ENCODE measurements at places on chromosomes 1 and 21.

- DNase-seq: no peak
These were observed 653 bp downstream of the FNDC10 start for GRCh38 chr1:1599030-1599934.

- no peak for DNase-seq
These were observed 96.6 kb upstream of the VANGL1 start for GRCh38 chr1:115545096-115545720.

DNA sequence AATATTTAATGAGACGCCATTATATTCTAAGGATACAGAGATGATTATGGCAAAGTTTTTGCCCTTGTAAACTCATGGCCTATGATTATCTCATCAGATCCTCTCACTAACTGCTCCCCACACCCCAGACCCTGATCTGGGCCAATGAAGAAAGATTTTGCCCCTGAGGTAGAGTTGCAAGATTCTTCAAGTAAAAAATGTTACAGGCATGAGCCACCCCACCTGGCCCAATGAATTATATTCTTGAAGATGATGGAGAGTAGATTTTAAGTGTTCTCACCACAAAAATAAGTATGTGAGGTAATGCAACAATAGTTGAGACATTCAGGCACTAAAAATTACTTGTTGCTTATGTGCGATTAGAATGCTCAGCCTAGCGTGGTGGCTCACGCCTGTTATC, 1.8 kb upstream of the CNR2 start:
- DNase-seq: no peak

- DNase-seq: no peak
These were observed 38.3 kb downstream of the ELK4 start for GRCh38 chr1:205593532-205593931.

DNA sequence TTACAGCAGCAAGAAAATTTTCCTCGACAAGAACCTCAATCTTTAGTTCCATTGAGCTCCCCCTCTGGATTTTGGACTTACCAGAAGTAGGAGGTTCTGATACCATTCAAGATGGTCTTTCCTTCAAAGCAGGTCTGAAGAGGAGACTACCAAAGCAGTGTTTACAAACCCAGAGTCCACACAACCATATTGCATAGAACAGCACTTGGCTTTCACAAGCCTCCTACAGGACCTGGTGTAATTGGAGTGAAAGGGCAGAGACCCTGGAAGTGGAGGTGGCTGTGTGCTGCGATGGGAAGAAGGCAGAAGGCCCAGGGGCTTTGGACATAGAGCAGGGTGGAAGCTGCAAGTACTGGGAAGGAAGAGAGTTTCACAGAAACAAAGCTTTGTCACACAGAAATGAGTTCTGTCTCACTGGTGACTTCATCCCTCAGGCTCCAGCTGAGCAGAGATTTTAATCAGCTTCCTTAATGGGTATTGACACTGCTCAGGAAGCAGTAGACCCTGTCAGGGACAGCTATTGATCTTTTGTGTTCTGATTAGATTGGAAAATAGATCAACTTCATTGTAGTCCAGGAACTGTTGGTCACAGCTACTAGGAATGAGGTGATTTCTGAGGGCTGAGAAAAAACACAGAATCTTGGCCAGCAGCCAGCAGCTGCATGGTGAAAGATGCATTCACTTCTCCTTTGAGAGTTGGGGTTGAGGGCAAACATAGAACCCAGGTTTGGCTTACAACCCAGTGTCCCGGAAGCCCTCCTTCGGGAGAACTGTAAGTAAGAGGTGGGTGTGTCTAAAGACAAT, 124.0 kb downstream of the SYT2 start:
- peak; percentile 72 for DNase-seq

DNA sequence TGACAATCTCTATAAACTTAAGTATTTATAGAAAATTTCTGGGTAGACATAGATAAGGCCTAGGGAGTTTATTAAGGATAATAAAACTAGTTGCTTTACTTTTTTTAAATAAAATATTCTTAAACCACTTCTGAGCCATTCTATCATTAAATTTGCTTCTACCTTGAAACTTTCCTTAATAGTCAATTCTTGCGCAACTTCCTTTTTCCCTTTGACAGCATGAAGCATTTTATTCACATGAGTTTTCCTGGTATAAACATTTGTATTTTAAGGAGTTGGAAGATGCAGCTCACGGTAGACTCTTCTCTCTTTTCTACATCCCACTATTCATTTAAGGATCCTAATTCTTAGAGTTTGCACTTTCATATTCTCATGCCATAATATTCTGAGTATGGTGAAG, 75.8 kb upstream of the DPH5 start:
- DNase-seq: no peak

DNA sequence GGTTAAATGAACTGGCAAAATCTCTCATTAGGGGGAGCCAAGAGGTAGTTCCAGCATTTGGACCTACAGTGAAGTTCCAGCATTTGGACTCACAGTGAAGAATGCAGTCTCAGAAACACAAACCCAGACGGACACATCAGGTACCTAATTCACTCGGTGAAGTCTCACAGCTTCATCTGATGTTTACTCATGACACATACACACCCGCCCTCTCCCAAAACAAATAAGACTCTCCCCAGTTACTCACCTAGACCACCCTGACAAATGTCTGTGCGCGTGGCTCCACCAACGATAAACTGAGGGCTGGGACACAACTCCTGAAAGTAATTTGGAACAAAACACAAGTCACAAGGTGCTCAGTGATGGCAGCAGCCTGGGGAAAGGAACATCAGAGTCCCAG, 11.4 kb downstream of the CAPN8 start:
- no peak for DNase-seq

DNA sequence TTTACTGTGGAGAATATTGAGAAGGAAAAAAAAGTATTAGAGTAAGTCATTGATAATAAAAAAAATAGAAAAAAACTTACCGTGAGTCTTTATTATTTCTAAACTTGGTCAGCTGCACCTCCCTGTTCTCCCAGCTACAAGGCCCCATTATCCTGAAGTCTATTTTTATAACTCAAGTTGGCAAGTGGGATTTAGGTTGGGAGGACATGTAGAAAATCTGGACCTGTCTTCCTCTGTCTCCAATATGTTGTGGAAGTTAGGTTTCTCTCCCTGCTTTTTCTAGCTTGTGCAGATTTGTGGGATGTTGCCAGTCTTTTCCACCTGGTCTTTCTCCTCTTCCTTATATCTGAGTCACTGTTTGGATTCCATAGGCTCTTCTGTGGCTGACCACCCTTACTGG, 361.4 kb downstream of the HLX start:
- peak; percentile 63 for DNase-seq

GRCh38 chr1:66532214-66532613, 1.7 kb upstream of the SGIP1 start:
- no peak for DNase-seq

- peak; percentile 74 for DNase-seq
These were observed 2.8 kb upstream of the SPSB1 start for GRCh38 chr1:9289711-9290485.

DNA sequence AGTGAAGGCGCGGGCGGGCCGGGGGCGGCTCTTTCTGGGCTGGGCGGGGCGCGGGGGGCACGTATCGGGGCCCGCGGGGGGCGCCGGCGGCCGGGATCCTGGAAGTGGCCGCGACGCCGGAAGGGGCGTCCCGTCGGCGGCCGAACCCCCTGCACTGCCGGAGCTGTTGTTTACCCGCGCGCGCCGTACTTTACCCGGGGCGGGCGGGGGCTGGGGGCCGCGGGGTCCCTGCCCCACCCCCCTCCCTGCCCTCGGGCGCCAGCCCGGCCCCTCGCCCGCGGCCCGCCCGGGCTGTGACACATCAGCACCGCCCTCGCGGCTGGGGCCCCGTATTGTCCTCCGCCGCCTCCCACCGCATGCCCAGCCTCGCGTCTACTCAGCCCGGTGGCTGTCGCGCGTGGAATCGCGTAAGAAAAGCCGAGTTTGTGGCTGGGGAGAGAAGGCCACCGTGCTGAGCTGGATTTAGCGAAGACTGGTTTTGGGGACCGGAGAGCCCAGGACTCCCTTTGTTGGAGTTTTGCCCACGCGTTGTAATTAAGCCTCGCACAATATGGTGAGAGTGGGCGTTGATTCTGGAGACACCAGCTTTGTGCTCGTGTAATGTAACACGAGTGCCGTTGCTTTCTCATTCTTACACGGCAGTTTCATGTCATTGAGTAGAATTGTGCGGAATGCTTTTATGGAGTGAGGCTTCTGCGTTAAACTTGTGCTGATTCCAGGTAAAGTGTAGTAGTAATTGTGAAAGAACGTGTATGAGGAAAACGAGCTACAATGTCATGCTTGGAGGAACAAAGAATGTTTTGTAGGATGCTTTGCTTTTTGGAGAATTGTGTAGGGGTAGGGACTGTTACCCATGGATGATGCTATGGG, 559 bp downstream of the BACH1 start:
- DNase-seq: peak; percentile 43

GRCh38 chr1:211739671-211740411, 64.4 kb upstream of the NEK2 start:
- no peak for DNase-seq

DNA sequence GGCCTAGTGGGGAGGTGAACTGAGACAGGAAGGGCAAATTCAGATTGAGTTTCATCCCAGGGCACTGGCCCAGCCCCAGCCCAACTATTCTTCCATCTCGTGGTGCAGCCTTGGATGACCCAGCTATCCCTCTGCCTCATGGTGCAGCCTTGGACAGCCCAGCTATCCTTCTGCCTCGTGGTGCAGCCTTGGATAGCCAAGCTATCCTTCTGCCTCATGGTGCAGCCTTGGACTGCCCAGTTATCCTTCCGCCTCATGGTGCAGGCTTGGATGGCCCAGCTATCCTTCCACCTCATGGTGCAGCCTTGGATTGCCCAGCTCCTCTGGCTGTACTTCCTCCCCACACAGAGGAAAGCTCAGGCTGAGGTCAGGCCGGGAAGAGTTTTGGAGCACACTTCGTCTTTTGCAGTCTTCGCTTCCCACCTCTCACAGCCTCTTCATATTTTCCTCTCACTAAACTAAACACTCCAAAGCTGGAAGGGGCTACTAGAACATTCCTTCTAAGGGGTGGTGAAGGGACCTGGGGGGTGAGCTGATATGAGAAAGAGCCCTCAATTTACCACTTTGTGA, 69.8 kb upstream of the TTC34 start:
- DNase-seq: no peak

GRCh38 chr1:29180497-29181412, 945 bp downstream of the SRSF4 start:
- no peak for DNase-seq

- DNase-seq: no peak
These were observed 1587.3 kb downstream of the NCAM2 start for GRCh38 chr21:22585558-22585957.

GRCh38 chr1:228500143-228500734, 13.1 kb downstream of the RNF187 start:
- no peak for DNase-seq

DNA sequence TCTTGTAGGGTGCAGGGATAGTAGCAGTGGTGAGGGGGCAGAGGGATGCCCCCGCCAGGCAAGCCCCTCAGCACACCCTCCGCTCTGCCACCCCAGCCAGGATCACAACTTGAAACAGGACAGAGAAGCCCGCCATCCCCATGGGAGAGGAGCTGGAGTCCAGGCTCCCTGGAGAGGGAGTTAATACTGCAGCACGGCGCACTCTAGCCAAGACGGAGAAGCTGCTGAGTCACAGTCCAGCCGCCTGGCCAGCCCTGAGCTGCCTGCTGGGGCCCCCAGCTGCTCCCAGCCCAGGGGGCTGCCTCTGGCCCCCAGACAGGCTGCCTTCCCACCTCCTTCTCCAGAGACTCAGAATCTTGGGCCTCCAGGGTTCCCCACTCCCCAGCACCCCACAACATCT, 87.2 kb downstream of the SYT2 start:
- no peak for DNase-seq

Measured in muscle of back (tissue), 13 donors.